ENCODE measurements at places on chromosomes 13 and 19. TPM values are rescaled to one million over a fixed set of nuclear protein-coding genes. Genes with fewer than 3 reads are reported as not detected.

DNA sequence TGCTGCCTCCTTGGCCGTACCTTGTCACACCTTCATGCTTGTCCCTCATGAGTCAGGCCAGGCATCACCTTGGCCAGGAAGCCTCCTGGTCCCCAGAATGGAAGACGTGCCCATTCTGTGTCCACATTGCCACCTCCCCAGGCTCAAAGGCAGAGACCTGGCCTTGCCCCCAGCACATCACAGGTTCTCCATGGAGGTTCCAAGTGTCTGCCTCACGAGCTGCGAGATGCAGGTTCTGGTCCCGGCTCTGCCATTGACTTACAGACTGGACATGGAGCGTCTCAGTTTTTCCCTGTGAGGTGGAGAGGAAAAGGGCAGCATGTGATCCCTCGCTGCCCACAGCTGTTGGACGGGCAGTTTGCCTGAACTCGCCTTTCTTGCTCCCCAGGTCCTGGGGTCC lies 9.1 kb upstream of the SLC7A10 start:
- DNase-seq: no peak

DNA sequence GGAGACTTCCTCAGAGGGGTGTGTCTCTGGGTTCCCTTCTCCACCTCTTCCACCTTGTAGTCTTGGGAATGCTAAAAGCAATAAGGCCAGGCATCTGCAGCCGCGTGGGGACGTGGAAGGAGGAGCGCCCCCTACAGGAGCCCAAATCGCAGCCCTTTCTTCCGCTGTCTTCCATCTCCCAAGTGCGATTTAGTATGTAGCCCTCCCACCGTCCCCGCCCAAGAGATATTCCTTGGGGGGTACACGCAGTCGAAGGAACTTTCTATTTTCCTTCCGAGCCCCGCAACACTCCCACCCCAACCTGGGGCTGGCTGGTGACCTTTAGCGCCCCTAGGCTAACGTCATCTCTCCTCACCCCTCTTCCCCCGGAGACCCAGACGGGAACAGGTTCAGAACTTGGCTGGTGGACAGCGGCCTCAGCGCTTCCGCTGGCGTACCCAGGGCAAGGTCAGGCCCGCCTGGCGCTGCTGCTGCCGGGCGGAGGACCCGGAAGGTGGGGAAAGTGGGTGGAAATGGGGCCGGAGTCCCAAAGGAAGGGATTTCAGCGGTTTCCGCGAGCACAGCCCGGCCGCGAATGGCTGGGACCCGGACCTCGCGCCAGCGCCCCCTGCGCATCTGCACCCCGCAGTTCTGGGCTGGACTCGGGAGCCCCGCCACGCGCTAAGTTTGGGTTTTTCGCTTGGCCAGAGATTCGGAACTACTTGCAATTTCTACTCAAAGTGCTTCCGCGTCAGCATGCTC lies 2.1 kb upstream of the PCDH8 start:
- peak; percentile 77 for DNase-seq

DNA sequence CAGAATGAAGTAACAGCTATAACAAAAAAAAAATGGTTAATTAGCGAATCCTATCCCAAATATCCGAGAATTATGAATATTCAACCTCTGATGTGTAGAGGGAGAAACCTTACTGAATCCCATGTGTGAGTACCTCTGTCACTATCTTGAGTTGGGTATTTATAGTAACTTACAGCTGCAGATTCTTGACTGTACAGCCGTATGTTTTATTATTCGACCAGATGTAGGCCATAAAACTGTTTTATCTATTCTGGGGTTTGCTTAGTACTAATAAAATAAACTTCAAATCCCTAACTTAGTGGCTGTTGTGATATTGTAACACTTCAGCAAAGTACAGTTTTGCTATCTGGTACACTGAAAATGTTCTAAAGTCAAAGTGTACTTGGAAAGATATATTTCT lies 120.0 kb downstream of the EFNB2 start:
- DNase-seq: no peak

The CEACAM3 gene
- not detected for total RNA-seq

GRCh38 chr13:22468045-22468444 lies 712.7 kb upstream of the SGCG start:
- DNase-seq: no peak

DNA sequence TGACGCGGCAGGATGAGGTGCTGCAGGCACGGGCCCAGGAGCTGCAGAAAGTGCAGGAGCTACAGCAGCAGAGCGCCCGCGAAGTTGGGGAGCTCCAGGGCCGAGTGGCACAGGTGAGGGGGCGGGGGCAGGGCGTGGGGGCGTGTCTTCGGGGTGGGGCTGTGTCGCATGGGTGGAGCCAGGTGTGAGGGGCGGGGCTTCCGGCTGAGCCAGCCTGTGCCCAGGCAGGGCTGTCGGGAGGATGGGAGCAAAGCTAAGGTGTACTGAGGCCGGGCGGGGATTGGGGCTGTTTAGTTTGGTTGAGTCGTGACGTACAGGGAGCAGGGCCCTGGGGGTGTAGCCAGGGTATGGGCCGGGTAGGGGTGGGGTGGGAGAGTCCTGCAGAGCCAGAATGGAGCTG lies 62.3 kb downstream of the KCNC3 start:
- no peak for DNase-seq

The KLK12 gene
- total RNA-seq: not detected

- no peak for DNase-seq
Measured at GRCh38 chr13:63455938-63456337, 2040.3 kb upstream of the PCDH20 start.

GRCh38 chr13:110113284-110113764 lies 193.6 kb downstream of the COL4A1 start:
- DNase-seq: peak; percentile 71

GRCh38 chr19:54609356-54609791 lies 15.9 kb downstream of the LILRA1 start:
- DNase-seq: no peak

The RGS9BP gene
- total RNA-seq: 0.37 TPM

The IL12RB1 gene
- total RNA-seq: not detected

- no peak for DNase-seq
Measured at GRCh38 chr13:48403151-48403631, 9.7 kb downstream of the LPAR6 start.

- no peak for DNase-seq
Measured at GRCh38 chr13:108708921-108709320, 79.5 kb downstream of the MYO16 start.

GRCh38 chr19:22623841-22624221 lies 10.3 kb upstream of the ZNF492 start:
- DNase-seq: no peak

DNA sequence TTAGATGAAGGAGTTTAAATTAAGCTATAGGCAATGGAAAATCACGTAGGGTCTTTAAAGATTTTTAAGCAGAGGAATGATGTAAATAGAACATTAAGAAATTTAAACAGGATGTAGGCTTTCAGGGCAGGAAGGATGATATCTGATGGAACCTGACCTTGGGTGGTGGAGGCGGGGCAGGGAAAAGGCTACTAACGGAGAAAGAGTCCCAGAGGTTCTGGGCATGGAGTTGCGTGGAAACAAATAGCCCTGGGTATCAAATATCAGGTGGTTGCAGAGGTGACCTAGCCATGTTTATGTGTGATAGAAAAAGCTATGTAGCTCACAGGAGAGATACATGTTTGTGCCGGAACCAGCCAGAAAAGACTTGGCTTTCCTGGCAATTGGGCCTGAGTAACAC lies 7.8 kb upstream of the CDK8 start:
- DNase-seq: no peak

The FGF9 gene
- total RNA-seq: 4.3 TPM

- DNase-seq: no peak
Measured at GRCh38 chr13:40023595-40024203, 368.2 kb downstream of the COG6 start.

DNA sequence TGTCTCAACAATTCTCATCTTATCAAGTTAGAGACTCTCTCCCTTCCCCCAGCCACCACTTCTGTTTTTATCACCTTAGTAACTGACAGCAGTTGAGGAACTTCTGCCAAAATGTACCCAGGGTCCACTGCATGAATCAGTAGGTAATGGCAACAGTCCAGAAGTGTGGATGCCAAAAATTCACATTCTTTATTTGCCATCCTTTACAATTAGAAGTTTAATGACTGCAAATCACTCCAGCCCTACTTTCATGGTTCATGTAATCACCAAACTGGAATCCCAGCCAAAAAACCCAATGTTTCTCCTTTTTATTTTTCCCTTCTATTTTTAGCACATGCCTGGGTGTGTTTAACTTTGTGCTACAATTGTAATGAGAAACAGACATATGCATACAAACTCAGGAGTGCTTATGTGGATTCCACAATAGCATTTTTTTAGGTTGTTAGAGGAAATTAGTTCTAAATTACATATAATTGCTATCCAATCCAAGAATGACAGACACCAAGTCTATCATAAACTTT lies 243.5 kb downstream of the RGCC start:
- peak; percentile 23 for DNase-seq

The LRG1 gene
- total RNA-seq: not detected

DNA sequence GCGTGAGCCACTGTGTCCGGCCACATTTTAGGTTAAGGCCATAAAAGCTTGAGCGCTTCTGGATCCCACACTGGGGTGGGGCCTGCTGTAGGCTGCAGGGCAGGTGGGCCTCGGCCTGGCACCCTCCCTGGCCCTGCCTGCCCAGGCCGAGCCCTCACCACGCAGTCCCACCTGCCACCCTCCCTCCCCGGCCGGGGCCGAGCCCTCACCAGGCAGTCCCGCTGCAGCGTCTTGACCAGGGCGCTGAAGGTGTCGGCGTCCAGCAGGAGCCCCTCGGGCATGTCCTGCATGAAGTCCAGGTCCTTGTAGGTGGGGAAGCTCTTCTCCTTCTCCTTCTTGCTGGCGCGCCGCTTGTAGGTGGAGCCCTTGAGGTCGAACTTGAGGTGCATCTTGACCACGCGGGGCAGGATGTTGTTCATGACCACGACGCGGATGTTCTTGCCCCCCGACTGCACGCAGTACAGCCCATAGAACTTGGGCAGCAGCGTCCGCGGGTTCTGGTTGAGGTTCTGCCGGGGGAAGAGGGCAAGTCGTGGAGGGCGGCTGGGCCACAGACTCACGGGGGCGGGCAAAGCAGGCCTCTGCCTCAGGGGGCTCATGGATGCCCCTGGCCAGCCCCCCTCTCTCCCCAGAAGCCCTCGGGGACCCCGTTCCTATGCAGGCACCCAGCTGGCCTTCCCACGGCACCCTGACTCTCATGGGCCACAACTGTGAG lies 26.6 kb upstream of the CACTIN start:
- DNase-seq: no peak

DNA sequence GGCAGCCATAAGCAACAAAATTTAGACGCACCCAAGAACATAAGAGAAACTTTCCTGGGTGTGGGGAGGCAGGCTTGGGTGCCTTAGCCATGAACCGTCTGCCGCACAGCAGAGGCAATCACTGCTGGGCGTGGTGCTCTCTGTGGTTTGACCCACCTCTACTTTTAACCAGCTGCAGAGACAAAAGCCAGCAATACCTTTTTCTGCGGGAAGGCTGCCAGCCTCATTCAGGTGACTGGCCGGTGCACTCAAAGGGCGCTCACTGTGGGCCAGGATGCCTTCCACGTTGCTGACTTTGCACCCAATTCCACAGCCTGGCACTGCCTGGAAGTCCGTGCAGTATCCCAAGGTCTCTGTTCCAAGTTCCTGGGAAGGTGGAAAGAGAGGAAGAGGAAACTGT lies 69.1 kb downstream of the ATP7B start:
- no peak for DNase-seq

DNA sequence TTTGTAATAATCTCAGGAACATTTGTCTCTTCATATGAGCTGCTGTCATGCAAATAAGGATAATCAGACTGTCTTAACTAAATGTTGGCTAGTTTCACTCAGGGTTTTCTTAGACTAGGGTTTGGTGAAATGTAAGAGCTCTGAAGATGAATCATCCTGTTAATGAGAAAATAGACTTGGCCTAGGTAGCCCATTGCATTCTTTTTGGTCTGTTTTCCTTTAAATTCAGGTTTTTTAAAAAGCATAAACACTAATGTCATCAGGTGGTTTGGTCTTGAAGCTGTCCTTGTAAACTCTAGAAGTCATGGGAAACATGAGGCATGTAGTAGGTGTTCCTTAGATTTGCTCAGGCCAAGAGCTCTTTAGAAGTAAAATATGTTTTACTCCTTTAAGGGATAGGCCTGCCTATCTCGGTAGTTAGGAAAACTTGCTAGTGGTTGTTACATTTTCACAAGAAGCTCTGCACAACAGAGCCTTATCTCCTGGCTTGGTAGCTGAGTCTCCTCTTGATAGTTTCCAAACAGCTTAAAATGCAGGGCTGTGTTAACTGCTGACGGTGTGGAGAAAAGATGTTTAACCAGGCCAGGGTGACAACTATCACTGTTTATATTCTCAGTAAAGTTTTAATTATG lies 62.0 kb upstream of the C1QTNF9B start:
- DNase-seq: no peak

DNA sequence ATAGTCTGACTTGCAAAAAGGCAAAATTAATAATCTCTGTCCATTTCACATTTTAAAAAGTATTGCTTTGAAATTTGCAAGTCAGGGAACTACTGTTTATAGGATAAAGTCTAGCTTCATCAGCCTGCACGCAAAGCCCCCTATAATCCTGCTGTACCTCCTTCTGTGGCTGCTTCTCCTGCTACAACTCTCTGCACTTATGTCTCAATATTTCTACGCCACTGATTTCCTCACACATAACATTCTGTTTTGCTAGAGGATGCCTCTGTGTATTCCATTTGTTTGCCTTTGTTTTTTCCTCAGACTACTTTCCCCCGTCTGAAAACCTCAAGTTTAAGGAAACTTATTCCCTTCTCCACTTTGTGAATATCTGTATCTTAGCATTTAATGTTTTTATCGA lies 389.9 kb downstream of the RFC3 start:
- no peak for DNase-seq

The ZNF132 gene
- total RNA-seq: not detected

DNA sequence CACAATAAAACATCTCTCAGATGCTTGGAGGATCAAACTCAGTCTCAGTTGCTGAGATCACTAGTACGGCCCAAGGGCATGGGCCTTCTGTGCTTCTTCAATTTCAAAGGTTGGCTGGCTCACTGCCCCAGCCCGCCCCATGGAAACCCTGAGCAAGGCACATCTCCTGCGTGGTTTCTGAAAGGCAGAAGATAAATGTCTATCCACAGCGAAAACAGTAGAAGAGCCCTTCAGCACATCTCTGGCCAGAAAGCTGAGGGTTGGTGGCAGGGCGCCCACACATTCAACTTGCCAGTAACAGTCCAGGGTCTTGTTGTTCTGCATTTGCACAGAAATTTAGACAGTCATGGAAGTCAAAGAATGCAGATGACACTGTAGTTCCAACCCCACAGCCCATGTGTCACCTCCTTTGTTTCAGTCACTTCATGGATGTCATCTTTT lies 24.0 kb upstream of the KATNAL1 start:
- DNase-seq: no peak

DNA sequence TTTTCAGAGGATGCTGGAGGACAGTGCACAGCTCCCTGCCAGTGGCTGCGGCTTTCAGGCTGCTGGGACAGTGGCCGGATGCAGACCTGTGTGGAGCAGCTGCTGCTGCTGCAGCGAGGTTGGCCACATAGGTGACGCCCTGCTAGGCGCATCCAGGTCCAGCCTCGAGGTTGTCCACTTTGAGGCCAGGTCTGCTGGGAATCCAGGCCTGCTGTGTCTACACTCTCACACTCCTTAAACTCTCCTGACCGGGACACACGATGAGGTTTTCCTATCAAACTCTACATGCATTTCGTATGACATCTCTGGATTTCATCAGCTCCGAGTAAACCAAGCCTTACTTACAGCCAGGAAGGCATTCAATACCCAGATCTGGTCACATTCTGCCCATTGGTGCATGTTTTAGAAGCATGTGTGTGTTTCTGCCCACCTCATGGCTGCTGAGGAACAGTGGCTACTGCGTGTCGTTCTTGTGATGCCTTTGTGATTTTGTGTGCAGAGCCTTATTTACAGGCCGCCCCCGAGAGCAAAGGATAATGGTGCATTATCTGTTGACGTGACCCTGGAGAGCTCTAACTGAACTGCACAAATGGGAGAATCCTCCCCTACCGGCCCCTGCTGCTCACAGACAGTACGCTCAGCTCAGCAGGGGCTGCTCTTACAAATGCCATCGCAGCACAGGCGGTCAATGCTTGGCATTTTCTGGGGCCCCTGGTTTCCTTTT lies 12.3 kb upstream of the MCF2L start:
- no peak for DNase-seq

Data from MG63 (cell line).